ENCODE measurements at places on chromosomes 3 and 15. TPM values are rescaled to one million over a fixed set of nuclear protein-coding genes. Genes with fewer than 3 reads are reported as not detected.

Gene ALS2CL
- 1.3 TPM for total RNA-seq

Gene GOLGA6D
- not detected for total RNA-seq

DNA sequence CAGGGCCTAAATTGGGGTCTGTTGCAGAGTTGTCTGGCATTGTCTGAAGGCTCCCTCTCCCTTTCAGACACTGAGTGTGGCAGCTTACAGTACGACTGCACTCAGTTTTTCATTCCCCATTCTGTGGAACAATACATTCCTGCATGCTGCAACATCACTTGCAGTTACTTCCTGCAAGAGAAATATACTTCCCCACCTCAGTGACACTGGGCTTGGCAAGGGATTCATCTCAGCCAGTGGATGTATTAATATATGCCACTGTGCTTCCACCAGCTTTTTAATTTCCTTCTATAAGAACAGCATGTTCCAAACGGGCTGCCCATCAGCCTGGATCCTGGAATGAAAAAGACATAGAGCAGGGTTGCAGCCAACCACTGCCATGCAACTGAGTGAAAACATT, 23.1 kb downstream of the B3GALNT1 start:
- no peak for DNase-seq

GRCh38 chr3:17755836-17756235, 13.4 kb upstream of the TBC1D5 start:
- DNase-seq, result peak; percentile 39

DNA sequence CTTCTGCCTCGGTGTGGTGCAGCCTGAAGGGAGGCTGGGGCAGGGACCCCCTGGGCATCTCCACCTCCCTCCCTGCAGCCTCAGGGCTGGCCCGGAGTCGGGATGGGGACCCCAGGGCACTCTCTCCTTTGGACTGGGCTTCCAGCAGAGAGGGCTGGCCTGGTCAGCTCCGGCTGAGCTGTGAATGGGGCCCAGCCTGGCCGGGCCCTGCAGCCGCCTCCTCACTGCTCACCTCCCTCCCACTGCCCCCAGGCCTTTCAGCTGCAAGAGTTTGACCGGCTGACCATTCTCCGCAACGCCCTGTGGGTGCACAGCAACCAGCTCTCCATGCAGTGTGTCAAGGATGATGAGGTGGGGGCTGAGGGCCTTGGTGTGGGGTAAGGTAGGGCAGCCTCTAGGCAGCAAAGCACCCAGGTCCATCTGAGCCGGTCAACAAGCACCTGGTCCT, 36.0 kb downstream of the PSTPIP1 start:
- no peak for DNase-seq

- DNase-seq, result no peak
Measured at GRCh38 chr15:56528136-56528535, 63.2 kb upstream of the MNS1 start.

All from activated CD8-positive, alpha-beta T cell treated with anti-CD3 and anti-CD28 coated beads, Interleukin-2, amount 10 ng/mL, durations not matched to agents 7 days and 5 days (primary cell).